ENCODE measurements at places on chromosomes 7 and 10.

DNA sequence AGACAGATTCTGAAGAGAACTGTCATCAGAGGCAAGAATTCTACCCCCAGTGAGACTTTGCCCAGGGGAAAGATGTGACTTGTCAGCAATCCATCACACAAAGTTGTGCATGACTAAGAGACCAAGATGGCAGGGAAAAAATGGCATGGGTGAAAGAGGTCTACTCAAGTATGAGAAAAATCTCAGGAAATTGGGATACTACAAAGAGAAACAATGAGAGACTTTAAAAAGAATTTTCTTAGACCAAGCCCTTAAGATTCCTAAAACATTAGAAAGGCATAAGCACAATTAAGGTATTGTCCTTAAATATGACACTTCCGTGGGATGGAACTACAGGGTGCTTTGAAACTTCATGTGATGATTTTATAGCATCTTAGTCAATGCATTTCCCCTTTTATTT is 45.6 kb upstream of the PDE1C start:
- peak; percentile 90 for DNase-seq

GRCh38 chr7:23471106-23471859 is 992 bp upstream of the IGF2BP3 start:
- no peak for DNase-seq

- DNase-seq: peak; percentile 95
These were observed 100.0 kb upstream of the EGR2 start for GRCh38 chr10:62916141-62916603.

DNA sequence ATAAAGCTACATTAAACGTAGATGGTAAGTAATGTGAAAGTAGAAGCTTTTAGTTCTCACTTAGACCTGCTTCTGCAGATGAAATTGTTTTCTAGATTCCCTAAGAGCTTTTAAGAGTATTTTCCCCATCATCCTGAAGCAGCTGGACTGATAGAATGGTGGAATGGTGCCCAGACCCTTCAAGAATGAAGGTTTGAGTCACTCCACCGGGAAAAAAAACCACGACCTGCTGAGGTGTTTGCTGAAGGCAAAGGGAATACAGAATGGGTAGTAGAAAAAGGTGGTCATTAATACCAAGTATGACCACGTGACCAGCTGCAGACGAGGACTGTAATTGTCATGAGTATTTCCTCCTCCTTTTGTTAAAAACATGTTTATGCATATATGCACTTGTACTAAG is 79.2 kb upstream of the PTPRZ1 start:
- DNase-seq: no peak

GRCh38 chr10:128940081-128940480 is 527.0 kb upstream of the MGMT start:
- no peak for DNase-seq

- no peak for DNase-seq
These were observed 386.5 kb upstream of the PFKP start for GRCh38 chr10:2680821-2681220.

- no peak for DNase-seq
These were observed 47.2 kb downstream of the PRKAG2 start for GRCh38 chr7:151829707-151830106.

DNA sequence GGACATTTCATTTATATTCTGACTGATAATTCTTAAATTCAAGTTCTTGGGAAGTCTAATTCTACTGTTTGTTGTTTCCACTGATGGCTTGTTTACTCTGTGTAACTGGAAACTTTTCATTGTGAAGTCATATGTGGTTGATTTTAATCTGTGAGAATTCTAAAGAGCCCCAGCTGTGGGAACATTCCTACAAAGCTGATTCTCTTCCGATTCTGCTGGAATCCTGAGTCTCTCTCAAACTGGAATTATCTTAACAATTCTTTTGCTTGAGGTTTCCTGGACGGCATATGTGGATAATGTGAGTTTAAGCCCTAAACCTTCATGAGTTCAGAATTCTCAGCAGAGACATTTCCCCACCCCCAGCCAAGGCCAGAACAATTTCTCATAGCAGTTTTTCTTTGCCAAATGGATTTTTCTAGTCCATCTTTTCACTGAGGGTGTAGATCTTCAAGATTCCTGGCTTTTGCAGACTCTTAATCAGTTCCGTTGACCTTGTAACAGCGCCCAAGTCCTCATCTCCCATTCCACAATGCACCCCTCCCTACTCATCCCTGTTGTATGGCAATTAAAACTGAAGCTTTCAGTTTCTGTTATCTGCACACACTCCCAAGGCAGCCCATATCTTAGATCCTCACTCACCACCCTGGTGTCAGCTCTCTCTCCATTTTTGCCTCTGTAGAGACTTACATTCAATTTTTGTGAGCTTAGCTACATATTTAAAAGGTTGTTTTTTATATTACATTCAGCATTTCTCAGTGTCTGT is 37.6 kb downstream of the GRM8 start:
- DNase-seq: no peak

GRCh38 chr10:71719042-71719441 is 536 bp downstream of the C10orf105 start:
- DNase-seq: peak; percentile 75

- DNase-seq: no peak
These were observed 29.7 kb upstream of the GPAM start for GRCh38 chr10:112213098-112213823.

DNA sequence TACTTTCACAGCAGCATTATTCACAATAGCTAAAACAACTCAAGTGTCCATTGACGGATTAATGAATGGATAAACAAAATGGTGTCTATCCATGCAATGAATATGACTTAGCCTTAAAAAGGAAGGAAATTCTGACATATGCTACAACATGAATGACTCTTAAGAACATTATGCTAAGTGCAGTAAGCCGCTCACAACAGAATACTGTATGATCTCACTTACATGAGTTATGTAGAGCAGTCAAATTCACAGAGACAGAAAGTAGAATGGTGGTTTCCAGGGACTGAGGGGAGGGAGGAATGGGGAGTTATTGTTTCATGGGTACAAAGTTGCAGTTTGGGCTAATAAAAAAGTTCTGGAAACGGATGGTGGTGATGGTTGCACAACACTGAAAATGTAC is 282.0 kb downstream of the GRID1 start:
- no peak for DNase-seq

DNA sequence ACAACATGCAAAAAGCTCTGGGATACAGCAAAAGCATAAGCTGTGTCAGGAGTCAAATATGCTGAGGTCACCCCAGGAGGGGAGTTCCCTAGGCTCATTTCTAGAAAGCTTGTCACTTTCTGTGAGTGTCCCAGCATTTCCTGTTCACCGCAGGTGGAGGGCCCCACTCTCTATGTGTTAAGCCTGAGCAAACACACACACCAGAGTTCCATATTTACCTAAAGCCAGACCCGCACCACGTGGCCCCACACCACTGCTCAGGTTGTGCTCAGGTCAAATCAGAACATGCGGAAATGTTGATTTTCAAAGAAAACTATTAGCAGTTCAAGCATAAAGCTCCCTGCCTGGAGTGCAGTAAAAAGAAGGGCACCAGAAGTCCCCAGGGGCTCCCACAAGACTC is 259.6 kb upstream of the PPP2R2D start:
- DNase-seq: no peak

DNA sequence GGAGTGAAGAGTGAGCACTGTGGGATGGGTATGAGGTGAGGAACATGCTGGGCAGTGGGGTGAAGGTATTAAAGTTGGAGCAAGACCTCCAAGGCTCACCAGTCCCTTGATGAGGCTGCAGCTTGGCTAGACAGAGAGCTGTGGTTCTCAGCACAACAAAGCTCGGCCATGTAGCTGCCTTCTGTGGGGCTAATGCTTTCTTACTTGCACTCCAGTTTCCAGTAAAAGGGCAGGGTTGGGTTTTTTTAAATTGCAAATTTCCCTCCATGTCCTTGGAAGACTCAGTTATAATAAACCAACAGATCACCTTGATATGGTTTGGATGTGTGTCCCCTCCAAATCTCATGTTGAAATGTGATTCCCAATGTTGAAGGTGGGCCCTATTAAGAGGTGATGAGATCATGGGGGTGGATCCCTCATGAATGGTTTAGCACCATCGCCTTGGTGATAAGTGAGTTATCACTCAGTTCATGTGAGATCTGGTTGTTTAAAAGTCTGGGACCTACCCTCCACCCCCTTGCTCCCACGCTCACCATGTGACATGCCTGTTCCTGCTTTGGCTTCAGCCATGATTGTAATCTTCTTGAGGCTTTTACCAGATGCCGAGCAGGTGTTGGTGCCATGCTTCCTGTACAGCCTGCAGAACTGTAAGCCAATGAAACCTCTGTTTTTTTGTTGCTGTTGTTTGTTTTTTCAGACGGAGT is 55.9 kb downstream of the ATXN7L1 start:
- no peak for DNase-seq

- no peak for DNase-seq
These were observed 119.4 kb downstream of the POLR1F start for GRCh38 chr7:19589446-19589845.

GRCh38 chr7:55365205-55365674 is at the start of gene LANCL2:
TSS of gene LANCL2 (plus strand) at chr7:55365337. CDS start at chr7:55366026, 689 bp downstream.
- DNase-seq: no peak

DNA sequence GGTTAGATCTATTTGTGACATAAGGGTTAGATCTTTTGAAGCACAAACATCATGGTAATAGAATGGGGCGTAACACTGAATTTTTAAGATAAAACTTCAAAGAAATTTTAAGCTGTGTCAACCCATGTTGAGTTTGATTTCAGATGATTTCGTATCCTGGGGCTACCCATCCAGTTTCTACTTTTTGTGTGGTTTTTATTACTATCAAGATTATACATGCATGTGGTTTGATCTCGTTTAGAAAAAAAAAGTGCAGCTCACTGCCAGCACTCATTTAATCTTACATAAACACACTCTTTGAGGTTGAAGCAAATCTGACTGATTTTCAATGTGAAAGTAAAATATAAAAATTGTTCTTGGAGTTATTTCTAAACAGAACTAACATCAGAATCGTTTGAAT is 140.8 kb upstream of the GRB10 start:
- DNase-seq: no peak

DNA sequence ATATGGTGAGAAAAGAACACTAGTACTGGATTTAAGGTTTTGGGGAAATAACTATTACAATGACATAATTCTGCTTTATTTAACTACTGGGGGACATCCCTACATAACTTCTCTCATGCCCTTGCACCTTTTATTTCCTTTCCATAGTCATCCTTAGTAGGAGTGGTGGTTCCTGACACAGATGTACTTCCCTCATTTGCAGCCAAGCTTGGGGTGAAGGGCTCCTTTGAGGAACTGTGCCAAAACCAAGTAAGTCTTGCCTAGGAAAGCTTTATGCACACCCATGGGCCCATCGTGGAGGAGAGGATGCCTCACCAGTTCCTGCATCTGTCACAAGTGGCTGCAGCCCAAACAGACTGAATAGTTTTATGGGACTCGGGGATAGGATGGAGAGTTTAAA is 20.6 kb downstream of the ZDHHC6 start:
- no peak for DNase-seq

Measured in AG10803 (cell line).